ENCODE measurements at places on chromosomes 2 and 18. TPM values are rescaled to one million over a fixed set of nuclear protein-coding genes. Genes with fewer than 3 reads are reported as not detected.

DNA sequence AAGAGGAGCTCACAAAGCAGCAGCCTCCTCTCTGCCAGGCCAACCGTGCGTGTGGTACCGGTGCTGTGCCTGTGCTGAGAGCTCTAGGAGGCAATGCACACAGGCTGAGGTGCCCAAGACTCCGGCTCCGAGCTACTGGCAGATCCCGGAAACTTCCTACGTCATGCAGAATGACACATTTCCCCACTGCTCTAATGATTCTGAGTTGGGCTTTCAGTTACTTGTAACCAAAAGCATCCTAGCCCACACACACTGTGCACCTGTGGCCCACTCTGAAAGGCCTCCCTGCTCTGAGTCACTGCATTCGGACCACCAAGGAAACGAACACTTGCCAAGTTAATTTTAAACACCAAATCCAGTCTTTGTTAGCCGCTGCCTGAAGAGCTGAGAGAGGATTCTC, 9.3 kb upstream of the RNU4ATAC start:
- peaks cover 49% of the 10 kb centered on the region for H3K36me3 ChIP-seq
- H3K27ac ChIP-seq: no peak overlapping the region
- H3K4me3 ChIP-seq: no peak overlapping the region
- H3K4me1 ChIP-seq: peaks cover 24% of the 10 kb centered on the region

DNA sequence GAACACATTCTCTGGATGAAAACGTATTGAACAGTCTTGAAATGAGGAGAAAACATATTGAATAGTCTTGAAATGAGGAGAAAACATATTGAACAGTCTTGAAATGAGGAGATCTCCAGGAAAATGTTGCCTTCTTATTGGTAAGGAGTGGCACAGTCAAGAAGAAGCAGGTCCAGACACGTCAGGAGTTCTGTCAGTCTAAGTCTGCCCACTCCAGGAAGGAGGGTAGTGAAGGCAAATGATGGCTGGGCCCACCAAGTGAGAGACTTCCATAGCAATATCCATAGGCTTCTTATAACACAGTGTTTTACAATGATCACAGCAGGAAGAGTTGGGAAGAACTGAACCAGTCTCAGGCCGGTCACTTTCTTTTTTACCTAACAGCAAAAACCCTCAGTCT, 316.2 kb downstream of the ETAA1 start:
- no peak for DNase-seq
- no peak overlapping the region for H3K4me3 ChIP-seq
- H3K4me1 ChIP-seq: no peaks in the 10 kb centered on the region
- H3K36me3 ChIP-seq: no peaks in the 10 kb centered on the region
- H3K27me3 ChIP-seq: no peaks in the 10 kb centered on the region

DNA sequence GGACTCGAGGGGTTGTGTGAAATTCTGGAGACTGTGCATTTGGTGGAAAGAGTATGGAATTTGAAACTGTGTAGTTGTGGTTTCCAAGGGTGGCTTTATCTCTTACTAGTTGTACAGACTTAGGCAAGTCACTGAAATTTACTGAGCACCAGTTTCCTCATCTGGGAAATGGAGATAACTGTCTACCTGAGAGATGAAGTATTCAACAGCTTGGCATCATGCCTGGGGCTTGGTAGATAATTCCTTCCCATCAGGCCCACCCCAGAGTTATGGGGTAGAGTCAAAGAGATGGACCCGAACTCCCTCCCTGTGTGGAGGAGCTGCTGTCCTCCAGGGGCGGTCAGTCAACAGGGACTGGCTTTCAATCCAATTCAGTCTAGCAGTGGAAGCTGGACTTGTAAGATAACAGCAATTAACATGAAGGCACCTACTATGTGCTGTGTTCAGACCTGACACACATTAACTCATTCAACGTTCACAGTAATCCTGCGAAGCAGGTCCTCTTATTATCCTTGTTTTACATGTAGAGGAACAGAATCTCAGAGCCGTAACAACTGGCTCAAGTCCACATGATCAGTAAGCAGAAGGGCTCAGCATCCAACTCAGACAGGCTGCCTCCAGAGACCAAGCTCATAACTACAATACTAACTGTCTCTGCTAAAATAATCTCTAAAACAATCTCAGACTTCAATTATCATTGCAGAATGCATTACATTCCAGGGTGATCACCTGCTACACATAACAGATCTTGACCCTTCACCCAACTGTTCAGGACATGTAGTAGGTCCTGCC, 432.1 kb downstream of the LPIN1 start:
- DNase-seq: no peak
- no peak overlapping the region for H3K27ac ChIP-seq
- peaks cover 20% of the 10 kb centered on the region for H3K4me1 ChIP-seq
- no peak overlapping the region for H3K4me3 ChIP-seq
- peaks cover 3% of the 10 kb centered on the region for H3K27me3 ChIP-seq
- no peaks in the 10 kb centered on the region for H3K36me3 ChIP-seq

GRCh38 chr2:97935719-97936161, 60.0 kb downstream of the TMEM131 start:
- H3K4me1 ChIP-seq: peaks cover 34% of the 10 kb centered on the region
- H3K27me3 ChIP-seq: no peaks in the 10 kb centered on the region
- no peak for DNase-seq
- H3K27ac ChIP-seq: no peak overlapping the region
- H3K4me3 ChIP-seq: no peak overlapping the region

DNA sequence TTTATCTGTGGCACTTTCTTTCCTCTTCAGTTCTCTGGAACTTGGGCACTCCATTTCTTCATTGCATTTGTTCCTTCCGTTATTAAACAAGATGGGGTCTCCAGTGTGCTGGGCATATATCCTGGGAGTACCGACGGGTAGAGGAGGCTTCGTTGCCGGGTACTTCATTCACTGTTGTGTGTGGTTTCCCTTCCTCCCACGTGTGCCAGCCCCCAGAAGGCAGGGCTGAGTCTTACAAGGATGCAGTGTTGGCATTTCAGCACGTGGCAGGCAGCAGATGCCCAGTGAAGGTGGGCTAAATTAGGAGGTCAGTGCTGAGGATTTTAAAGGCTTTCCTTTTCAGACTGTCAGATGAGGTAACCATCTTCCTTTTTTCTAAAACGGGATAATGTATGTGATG, 58.6 kb downstream of the MGAT5 start:
- peaks cover 4% of the 10 kb centered on the region for H3K36me3 ChIP-seq
- peaks cover 10% of the 10 kb centered on the region for H3K4me1 ChIP-seq
- H3K27ac ChIP-seq: no peak overlapping the region
- DNase-seq: no peak

DNA sequence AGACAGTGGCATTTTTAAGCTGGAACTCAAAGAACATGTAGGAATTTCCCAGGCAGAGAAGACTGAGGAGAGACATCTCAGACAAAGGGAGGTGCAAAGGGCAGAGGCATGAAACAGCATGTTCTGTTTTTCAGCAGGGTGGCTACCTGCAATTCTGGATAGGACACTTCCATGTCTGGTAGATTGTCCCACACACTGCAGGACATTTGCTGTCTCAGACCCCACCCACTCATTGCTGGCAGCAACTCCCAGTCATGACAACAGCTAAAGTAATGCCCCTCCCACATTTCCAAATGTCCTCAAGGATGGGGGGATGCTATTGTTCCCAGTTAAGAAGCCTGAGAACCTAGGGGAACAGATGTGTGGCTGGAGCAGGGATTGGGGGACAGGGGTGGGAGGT, 40.8 kb downstream of the ANKRD44 start:
- no peak overlapping the region for H3K27ac ChIP-seq
- no peaks in the 10 kb centered on the region for H3K27me3 ChIP-seq
- H3K36me3 ChIP-seq: no peaks in the 10 kb centered on the region
- peaks cover 11% of the 10 kb centered on the region for H3K4me1 ChIP-seq

GRCh38 chr2:183359867-183360266, 235.6 kb downstream of the NUP35 start:
- no peak overlapping the region for H3K4me3 ChIP-seq
- no peaks in the 10 kb centered on the region for H3K4me1 ChIP-seq
- H3K27me3 ChIP-seq: no peaks in the 10 kb centered on the region
- DNase-seq: no peak
- H3K27ac ChIP-seq: no peak overlapping the region

DNA sequence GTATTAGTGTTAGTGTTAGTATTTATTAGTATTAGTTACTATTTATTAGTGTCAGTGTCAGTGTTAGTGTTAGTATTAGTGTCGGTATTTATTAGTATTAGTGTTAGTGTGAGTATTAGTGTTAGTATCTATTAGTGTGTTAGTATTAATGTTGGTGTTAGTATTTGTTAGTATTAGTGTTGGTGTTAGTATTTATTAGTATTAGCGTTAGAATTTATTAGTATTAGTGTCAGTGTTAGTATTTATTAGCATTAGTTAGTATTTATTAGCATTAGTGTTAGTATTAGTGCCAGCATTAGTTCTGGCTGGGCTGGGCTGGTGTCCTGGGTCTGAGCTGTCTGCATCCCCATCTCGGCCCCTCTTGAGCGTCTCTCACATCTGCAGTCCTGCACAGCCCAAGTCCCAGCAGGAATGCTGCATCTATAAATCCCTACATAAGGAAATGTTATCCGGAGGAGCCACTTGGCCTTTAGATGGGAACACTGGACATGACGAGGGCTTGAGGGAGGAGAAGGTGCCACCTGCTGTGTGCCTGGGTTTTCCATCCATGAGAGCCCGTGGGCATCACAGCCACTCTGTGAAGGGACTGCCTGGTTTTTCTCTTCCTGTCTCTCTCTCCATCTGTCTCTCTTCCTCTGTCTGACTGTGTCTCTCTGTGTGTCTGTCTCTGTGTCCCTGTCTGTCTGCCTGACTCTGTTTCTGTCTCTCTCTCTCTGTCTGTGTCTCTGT, 33.6 kb downstream of the TWIST2 start:
- no peak overlapping the region for H3K4me3 ChIP-seq
- H3K27me3 ChIP-seq: peaks cover 29% of the 10 kb centered on the region
- peaks cover 17% of the 10 kb centered on the region for H3K4me1 ChIP-seq
- H3K27ac ChIP-seq: no peak overlapping the region
- DNase-seq: no peak

GRCh38 chr2:118179445-118179844, 91.2 kb downstream of the INSIG2 start:
- H3K27ac ChIP-seq: no peak overlapping the region
- no peak for DNase-seq
- H3K36me3 ChIP-seq: no peaks in the 10 kb centered on the region
- H3K4me1 ChIP-seq: no peaks in the 10 kb centered on the region
- H3K27me3 ChIP-seq: no peaks in the 10 kb centered on the region

- no peaks in the 10 kb centered on the region for H3K36me3 ChIP-seq
- H3K4me3 ChIP-seq: no peak overlapping the region
- no peak for DNase-seq
- no peak overlapping the region for H3K27ac ChIP-seq
- H3K27me3 ChIP-seq: no peaks in the 10 kb centered on the region
Measured at GRCh38 chr2:162164802-162165201, 12.8 kb upstream of the GCG start.

The FOXI3 gene
- total RNA-seq: not detected

The ZBTB7C gene
- 50.6 TPM for total RNA-seq

The VWC2L gene
- total RNA-seq: not detected
